ENCODE measurements at places on chromosomes 4 and X.

DNA sequence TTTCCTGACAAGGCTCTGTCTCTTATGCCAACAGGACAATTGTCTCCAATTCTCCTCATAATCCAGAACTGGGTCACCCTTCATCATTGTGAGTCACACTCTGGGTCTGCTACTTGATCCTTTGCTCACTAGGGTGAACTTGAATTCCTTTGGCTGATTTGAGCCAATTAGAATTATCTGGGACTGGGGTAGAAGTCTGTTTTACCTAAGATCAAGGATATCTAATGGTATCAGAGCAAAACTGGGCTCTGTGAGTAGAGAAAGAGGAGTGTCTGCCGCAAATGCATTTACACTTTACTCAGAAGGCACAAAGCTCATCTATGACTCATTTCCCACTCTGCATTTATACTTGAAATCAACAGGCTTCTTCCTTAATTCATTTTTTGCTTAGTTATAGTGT is 72.6 kb downstream of the PITX2 start:
- DNase-seq: no peak

GRCh38 chr4:163279713-163280112 is 52.7 kb downstream of the NPY1R start:
- DNase-seq: no peak

GRCh38 chr4:156794863-156795262 is 176.7 kb downstream of the PDGFC start:
- DNase-seq: no peak

DNA sequence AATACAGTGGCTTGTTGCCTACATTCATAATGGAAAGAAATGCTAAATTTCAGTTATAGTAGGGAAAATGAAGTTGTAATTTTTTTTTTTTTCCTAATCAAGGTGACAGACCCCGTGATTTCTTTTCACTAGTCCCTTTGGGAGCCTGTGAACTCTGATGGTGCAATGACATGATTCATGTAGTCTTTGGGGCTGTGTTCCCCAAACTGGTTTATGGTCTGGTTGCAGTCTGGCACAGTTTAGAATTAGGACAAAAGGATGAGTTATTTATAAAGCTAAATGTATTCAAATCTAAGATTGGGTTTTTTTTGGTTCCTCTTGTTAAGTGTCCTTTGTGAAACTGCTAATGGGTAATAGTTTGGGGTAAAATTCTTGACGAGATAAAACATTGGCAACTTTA is 66.0 kb downstream of the REPS2 start:
- DNase-seq: no peak

DNA sequence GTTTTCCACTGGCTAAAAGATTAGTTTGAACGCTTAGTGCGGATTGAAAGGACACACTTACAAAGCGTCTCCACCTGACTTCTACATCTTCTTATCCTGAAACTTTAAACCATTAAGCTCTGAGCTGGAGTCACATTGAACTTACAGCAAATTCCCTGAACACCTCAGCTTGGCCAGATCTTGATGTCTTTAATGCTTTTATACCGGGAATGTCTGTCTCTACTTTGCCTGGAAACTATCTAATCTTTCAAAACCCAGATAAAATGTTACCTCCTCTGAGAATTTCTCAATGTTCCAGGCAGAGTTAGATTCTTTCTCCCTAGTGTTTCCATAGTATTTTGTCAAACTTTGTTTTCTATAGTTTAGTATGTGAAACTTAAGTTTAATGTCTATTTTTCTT is 179.9 kb downstream of the DTHD1 start:
- no peak for DNase-seq

DNA sequence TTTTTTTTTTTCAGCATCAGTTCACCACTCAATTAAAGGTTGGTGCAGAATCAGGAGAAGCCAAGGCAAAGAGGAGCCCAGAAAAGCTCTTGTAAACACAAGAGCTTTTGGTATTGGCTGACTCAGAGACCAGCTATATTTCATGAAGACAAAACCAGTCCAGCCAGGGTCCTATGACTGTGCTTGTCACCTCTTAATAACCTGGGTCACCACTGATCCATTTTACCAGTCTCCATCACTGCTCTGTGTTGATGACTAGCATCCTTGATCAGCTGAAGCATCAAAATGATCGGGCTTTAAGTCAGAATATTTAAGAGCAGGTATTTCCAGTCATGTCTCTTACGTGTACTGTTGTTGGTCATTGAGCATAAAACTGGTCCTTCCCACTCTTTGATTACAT is 237.9 kb downstream of the PACRGL start:
- DNase-seq: no peak

DNA sequence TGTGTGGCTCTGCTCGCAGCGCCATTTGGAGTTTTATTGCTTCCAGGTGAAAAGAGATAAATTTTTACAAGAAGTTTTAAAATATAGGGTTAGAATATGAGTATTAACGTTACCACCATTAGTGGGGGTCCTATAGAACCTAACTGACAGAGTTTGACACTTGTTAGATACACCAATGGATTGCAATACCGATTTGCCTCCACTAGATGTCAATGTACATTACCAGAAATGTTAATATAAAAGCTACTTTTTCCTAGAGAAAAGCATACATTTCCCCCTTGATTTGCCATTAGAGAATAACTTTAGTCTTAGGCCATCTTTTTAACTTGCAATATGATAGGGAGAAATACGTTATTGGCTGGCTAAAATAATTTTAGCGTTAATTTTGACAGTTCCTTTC is 108.4 kb downstream of the LINC00632 start:
- no peak for DNase-seq

DNA sequence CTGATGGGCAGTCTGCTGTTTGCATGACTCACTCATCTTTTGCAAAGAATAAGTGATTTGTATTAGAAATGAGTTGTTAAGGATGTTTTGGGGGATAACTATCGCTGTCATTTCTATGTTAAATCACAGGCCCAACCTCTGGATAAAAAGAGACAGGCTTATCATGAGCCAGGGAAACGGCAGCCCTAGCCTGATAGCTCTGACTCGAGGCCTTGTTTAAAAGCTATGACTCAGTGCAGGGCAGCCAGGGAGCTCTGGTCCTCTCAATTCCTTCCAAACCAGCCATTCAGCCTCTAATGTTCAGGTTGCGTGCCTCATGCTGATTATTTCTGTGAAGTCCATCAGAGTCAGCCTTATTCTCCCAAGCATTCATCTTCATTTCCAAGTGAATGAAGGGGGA is 305.9 kb upstream of the HAND2 start:
- DNase-seq: no peak

- no peak for DNase-seq
Measured at GRCh38 chrX:74493806-74494205, 72.5 kb downstream of the SLC16A2 start.

- DNase-seq: no peak
Measured at GRCh38 chr4:108411836-108412235, 208.5 kb upstream of the RPL34 start.

DNA sequence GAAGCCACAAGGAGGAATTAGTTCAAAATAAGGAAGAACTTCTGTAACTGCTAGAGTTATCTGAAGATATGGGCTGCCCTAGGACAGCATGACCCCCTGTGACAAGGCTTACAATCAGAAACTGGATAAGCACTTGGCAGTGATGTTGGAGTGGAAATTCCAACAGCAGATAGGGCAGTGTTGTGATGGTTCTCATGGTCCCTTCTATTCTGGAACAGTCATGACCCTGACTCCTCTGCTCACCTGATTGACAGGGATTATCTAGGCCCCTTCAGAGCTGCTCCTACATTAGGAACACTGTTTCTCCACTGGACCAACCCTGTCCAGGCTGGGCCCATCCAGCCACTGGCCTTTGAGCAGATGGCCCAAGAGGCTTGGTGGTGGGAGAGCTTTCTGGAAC is 17.9 kb downstream of the NALF2 start:
- DNase-seq: no peak

- DNase-seq: no peak
Measured at GRCh38 chrX:47687263-47687662, 28.3 kb upstream of the UXT start.

DNA sequence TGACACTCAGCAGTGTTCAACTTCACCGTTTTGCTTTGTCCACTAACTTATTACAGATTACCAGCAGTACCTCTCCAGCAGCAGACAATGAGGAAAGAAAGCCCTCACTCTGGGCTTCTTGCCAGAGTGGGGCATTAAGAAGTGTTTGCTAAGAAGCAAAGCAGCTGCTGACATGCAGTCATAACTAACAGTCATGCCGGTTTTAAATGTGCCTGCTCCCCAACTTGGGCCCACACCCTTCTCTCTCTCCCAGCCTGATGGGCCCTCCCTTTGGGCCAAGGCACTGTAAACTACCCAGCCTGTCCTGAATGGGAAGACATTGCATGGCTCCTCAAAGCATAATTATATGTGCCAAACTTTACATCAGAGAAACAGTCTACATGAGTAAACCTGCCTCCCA is 54.6 kb upstream of the HHIP start:
- no peak for DNase-seq

DNA sequence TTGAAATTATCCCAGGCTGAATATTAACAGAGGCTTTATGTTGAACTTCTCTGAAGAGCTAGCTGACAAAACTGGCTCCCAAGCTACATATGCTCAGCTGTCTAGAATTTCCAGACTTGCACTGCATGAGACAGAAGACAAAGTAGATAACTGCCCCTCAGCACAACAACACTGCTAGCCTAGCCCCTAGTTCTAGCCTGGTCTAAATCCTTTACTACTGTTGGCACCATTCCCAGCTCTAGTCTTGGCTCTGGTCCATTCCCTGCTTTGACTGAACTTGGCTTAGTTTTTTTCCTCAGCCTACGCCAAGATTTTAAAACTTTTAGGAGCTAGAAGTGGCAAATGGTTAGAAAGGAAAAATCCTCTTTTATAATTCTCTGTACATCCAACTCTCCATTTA is 7.6 kb upstream of the OPHN1 start:
- DNase-seq: no peak

DNA sequence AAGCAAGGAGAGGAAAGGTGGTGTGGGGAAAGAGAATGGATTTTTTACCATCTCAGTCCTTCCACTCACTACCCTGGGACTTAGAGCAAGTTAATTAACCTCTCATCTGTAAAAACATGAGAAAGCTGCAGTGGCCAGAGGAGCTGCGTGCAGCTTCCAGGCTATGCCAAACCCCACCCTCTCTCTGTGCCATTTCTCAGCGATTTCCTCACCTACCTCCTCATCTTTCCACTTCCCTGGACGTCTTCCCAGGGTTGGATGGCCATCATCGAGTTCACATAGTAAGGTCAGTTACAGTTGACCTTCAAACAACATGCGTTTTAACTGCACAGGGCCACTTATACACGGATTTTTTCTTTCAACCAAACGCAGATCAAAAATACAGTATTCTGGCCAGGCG is 64.3 kb downstream of the SMIM20 start:
- DNase-seq: no peak

DNA sequence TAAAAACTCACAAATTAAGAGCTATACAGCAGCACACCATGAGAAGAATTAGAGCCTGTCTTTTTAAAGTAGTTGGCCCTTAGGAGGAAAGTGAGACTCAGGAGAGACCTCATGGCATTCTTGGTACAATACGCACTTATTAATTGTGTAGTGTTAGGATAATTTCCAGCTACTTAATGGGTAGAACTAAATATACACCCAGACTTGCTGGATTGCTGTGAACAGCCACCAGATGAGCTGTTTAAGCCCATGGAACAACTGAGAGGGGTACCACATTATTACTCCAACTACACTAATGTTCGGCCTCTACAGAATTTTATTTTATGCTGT is 13.6 kb downstream of the MFAP3L start:
- no peak for DNase-seq

DNA sequence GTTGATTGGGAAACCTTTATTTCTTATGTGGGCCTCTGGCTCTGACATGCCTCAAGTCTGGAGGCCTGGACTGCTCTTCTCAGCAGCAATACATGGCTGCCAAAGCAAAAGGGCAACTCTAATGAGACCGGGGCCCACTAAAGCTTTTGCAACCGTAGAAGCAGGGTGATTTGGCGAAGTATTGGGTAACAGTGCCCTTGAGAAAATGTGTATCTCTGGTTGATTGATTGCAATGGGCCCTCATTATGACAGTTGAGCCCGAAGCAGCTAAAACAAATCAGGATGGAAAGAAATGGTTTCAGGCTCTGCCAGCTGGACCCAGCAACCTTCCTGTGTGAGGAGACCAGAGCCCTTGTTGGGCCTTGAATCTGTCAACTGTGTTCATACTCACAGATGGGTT is 73.4 kb downstream of the CLCN4 start:
- DNase-seq: no peak

DNA sequence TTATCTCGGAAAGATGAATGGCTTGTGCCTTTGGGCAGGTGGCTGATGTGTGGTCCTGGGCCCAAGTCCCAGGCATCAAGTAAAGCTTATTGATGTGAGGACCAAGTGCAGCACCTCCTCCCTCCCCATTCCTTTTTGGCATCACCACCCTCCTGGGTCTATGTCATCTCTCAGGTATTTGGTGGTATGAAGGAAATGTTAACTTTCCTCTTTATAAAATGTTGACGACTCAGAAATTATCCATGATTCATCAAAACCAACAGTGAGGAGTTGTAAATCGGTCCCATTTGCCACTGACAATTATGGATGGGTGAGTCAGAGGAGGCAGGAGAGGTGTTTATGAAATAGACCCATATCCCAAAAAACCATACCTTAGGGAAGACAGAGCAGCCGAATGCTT is 229.4 kb upstream of the GATB start:
- DNase-seq: no peak

DNA sequence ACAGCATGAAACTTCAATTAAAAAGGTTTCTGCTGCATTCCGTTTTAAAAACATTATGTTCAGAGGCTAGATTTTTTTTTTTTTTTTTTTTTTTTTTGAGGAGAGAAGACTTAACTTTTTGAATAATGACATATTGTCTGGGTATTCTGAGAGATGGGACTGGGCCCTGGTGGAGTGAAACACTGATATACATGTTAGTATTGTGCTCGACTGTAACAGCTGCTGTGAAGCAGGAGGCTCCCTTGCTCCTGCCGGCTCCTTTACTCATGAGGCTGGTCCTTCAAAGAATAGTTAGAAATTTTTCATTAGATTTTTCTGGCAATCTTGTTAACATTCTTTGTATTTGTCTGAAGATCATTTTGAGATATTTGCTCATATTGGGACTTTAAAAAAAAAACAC is 73.3 kb downstream of the TMEM131L start:
- no peak for DNase-seq

GRCh38 chrX:149504915-149505651 is at the start of gene IDS:
TSS of gene IDS (minus strand) at chrX:149505306. CDS start at chrX:149505137, 169 bp downstream.
- DNase-seq: peak; percentile 93
